NCI-H1930 (cell line): ENCODE measurements at places on chromosomes 3 and 15.

- DNase-seq: no peak
Observed at GRCh38 chr15:42494998-42495360, 455 bp upstream of the SNAP23 start.

DNA sequence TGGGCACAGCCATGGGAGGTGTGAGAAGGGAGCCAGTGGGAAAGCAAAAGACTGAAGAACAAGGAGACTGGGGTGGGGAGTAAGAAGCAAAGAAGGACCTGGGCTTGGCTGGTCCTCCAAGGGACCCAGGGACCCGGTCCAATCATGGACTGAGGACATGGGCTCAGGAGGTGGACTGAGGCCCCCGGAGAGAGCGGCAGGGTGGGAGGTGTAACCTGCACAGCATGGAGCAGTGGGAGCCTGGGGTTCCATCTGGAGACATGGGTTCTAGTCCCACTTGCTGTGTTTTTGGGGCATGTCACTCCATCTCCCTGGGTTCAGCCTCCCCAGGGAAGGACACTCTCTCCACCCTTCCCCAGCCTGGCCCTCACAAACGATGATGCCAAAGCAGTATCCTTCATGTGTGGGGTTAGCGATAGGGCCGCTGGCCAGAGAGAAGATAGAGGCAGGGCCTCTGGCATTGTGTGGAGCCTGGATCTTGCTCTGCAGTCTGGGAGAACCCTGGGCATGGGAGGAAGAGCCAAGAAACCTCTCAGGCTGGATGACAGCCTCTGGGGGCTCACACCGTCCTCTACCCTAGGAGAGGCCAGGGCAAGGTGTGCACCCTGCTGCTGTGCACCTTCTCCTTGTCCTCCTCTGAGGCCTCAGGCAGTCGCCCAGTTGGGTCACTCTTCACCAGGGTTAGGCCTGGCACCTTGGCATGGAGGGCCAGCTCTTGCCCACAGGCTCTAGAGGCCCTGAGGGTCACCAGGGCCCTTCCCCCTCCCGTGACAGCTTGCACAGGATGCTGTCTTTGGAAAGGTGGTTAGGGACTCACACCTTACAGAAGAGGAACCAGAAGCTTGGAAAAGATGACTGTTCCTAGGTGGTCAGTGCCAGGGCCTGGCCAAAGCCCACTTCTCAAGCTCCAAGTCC lies 26.0 kb downstream of the FBXW12 start:
- no peak for DNase-seq

GRCh38 chr3:187833799-187834578 lies 88.7 kb upstream of the BCL6 start:
- DNase-seq: no peak

GRCh38 chr3:107452436-107452835 lies 70.3 kb upstream of the BBX start:
- DNase-seq: no peak

DNA sequence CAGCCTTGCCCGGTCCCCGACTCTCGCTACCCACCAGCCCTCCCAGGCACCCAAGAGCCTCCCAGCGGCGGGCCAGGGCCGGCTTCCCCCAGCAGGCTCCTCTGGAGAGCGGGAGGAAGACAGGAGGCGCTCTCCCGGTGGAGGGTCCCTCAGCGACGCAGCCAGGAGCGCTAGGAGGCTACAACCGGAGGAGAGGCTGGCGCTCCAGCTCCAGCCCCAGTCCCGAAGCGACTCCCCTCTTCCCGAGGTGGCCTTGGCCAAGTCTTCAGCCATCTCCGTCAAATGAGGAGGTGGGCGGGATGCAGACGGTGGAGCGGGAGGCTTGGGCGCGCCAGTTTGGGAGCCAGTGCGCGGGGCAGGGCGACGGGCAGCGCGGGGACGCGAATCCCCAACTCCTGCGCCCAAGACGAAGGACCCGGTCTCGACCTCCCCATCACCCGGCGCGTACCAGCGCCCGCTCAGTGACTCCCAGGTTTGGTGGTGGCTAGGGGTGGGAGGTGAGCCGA lies 722 bp downstream of the CHRNA3 start:
- peak; percentile 30 for DNase-seq
